Subcutaneous adipose tissue (tissue), 4 donors: ENCODE measurements at places on chromosomes 2 and 18. TPM values are rescaled to one million over a fixed set of nuclear protein-coding genes. Genes with fewer than 3 reads are reported as not detected.

Gene R3HDM1
- total RNA-seq = 14.4 TPM

Gene GPAT2
- 7.0 TPM for total RNA-seq

Gene ZNF514
- total RNA-seq = 26.4 TPM

Gene GCG
- not detected for total RNA-seq

Gene TMEM37
- total RNA-seq = 34.9 TPM

Gene MOGAT1
- 2.9 TPM for total RNA-seq

Gene IL37
- total RNA-seq = not detected

Gene PTPRN
- not detected for total RNA-seq

Gene GYPC
- total RNA-seq = 115 TPM

Gene NT5C1B
- not detected for total RNA-seq

Gene PPP1R1C
- 3.7 TPM for total RNA-seq

Gene BOLL
- not detected for total RNA-seq

Gene TCF4
- total RNA-seq = 122 TPM

Gene ANKRD30B
- total RNA-seq = 0.49 TPM

Gene STK17B
- total RNA-seq = 108 TPM

Gene CCT4
- 79.0 TPM for total RNA-seq

Gene SRD5A2
- not detected for total RNA-seq

Gene SPHKAP
- not detected for total RNA-seq

Gene MYOM1
- total RNA-seq = 3.7 TPM

Gene CCDC74A
- 6.3 TPM for total RNA-seq

Gene CRYGC
- not detected for total RNA-seq

Gene IL36B
- total RNA-seq = not detected

Gene HRH4
- 0.68 TPM for total RNA-seq

Gene UGT1A3
- total RNA-seq = not detected

Gene MYO7B
- not detected for total RNA-seq

Gene FKBP7
- total RNA-seq = 15.6 TPM

Gene LONRF2
- total RNA-seq = 2.2 TPM

Gene CLEC4F
- total RNA-seq = 0.38 TPM

Gene PLB1
- total RNA-seq = 16.5 TPM

Gene CPO
- total RNA-seq = 0.44 TPM

Gene DYTN
- not detected for total RNA-seq

Gene GALNT14
- 0.85 TPM for total RNA-seq

Gene LHCGR
- 0.75 TPM for total RNA-seq

Gene CYP27C1
- total RNA-seq = 0.98 TPM
